ENCODE measurements at places on chromosomes 6 and 20.

DNA sequence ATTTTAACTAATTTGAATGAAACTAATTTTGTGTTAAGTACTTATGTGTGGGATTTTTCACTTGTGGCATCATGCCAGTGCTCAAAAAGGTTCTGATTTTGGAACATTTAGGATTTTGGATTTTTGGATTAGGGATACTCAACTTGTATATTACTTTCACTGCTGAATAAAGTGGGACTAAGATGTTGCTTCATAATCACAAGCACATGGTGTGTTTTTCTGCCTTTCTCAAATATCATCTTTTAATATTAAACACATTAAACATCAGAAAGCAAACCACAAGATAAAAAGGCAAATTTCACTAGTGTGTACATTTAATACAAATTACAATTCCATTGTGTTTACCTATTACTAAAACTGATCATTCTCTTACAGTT is 89.8 kb downstream of the ARHGAP18 start:
- no peak for DNase-seq

GRCh38 chr6:17900011-17900410 is 87.4 kb downstream of the KIF13A start:
- DNase-seq = no peak

GRCh38 chr6:32439602-32440214 is at the start of gene HLA-DRA:
TSS of gene HLA-DRA (plus strand) at chr6:32439887. CDS start at chr6:32439951, 64 bp downstream.
- no peak for DNase-seq

DNA sequence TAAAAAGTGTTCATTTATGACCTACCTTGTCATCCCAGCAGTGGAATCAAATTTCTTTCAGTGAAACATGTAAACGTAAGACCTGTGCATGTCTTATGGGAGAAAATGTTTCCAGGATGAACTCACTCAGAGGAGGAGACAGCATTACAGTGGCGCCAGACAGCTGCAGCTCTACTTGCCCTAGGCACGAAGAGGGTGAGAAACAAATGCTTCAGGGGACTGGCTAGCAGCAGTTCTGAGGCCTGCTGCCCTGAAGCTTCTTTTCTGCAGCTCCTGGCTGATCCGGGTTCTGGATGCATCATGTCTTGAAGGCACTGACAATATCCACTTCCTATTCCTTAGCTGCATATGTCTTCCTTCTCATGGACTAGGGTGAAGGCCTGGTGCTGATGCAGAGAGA is 120.2 kb downstream of the QRSL1 start:
- no peak for DNase-seq

GRCh38 chr20:44126445-44126844 is 60.5 kb downstream of the JPH2 start:
- no peak for DNase-seq

DNA sequence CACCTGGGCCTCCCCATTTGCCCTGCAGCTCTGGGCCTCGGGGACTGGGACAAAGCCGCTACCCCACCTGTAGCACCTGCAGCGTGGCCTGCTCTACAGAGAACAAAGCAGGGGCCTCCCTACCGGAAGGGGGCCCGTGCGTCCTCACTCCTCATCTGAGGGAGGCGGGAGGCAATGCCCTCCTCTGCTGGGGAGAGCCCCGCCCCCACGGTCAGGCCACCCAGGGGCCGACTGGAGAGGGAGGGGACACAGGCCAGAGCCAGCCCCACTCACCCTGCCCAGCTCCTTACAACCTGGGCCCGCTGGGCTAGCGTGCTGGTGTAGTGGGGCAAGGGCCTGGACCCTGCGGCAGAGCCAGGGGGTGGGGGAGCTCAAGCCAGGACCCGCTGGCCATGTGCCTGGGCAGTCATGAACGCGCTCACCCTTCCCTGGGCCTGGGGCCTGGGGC is 8.0 kb downstream of the LAMA5 start:
- no peak for DNase-seq

GRCh38 chr20:25622450-25623224 is 1.2 kb downstream of the NANP start:
- no peak for DNase-seq

GRCh38 chr20:39464238-39464637 is 502.1 kb downstream of the DHX35 start:
- no peak for DNase-seq

DNA sequence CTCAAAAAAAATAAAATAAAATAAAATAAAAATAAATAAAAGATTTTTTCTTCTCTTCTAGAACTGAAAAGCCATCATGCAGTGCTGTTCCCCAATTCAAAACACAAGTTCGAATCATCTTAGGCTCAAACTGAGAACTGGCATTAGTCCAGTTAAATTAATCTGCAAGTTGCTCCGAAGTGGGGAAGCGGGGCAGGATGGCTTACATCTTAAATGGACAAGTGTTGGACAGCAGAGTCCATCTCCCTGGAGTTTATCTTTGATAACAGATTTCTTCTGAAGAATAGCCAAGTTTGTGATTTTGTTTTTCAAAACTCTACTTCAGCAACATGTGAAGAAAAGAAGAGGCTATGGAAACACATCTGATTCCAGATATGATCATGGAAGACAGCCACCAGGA is 111.3 kb upstream of the ASF1A start:
- DNase-seq = no peak

DNA sequence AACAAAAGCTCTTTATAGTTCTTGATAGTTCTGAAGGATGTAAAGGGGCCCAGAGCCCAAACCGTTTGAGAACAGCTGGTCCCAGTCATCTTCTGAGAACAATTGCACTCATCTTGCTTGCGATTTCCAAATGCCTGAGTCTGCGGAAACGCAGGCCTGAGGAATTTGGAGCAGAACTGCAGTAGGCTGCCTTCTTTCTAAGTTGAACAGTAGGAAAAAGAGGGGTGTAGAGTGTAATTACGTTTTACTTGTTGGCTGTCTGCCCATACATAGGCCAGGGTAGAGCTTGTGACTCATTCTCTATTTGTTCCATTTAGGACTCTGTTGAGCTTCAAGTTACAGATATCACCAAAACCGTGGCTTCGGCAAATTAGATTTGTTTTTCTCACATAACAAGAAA is 42.0 kb upstream of the KIF16B start:
- DNase-seq = no peak

DNA sequence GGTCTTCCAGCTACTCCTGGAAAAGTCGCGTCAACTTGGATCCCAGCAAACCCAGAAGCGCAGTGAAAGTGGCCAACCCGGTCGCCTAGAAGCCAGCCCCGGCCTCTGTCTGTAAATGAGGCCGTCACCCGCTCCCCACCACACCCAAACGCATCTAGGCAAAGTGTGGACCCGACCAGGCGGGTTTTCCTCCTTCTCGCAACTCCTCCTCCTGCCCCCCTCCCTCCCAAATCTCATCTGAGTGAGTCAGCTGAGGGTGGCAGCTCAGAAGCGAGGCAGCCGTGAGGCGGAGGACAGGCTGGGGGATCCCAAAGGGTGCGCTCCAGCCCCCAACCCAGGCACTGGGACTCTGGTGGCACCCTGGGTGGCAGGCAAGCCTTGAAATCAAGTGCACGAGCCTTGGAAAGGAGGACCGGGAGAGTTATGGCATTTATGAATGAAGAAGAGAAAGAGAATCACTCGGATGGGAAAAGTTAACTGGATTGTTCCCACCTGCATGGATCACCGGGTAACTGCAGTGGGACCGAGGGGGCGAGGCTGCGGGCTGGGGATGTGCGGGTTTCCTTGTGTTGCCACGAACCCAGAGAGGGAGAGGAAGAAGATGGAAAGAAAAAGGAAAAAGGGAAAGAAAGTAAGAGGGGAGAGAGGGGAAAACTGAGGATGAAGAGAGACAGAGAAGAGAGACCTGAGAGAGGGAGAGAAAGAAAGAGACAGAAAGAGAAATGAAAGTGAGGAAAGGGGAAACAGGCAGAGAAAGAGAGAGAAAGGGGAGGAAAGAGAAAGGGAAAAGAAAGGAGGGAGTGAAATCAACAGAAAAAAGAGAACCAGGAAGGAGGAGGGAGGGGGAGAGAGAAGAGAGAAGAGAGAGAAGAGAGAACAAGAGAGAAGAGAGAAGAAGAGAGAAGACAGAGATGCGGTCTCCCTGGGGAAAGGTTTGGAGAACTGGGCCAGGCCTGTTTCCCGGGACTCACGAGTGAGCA is at the start of gene APCDD1L:
Gene APCDD1L (minus strand): TSS at position 167 of the 980 bp plus-strand sequence. CDS start 692 bp downstream, outside the sequence.
- DNase-seq = no peak

DNA sequence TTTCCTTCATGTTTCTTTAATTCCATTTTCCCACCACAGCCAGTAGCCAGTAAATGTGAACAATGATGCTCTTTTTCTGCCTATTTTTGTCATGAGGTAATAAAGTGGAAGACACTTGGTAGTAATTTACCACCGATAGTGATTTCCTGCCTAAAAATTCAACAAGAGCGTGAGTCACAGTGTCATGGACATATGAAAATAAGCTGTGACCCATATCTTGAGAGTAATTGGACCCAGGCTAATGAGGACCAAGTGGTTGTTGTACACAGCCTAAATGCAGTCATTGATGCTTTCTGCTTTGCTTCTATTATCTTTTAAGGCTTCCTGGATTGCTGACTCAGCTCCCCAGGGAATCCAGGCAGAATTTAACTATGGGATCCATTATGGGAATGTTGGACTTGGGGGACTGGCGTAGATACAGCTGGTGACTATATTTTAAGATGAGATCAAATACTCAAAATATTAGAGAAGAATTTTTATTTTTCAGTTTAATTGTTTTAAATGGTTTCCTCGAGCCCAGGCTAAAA is 265.9 kb upstream of the FERMT1 start:
- DNase-seq = no peak

- no peak for DNase-seq
Measured at GRCh38 chr20:46246559-46246958, 61.7 kb downstream of the CDH22 start.

DNA sequence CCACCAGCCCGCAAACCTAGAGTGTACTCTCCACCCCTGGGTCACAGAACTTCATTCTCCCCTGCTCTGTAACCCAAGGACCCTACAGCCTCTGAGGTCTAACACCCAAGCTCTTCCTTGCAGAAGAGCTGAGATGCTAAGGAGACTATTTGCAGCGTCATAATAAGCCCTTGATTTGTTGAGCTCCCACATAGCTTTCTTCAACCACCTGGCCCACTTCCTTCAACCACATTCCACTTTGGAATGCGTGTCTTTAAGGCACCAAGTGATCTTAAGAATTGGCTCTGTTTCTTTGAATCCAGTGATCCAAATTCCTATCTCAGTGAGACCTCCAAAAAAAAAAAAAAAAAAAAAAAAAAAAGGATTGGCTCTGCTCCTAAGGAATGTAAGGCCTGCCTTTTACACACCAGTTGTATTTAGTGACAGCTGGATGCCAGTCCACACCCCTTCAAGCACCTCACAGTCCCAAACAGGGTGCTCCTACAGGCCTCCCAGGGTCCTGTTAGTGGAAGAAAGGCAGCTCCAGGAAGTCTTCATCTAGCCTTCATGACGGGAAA is 106.2 kb downstream of the UBE3D start:
- no peak for DNase-seq

GRCh38 chr6:142756215-142756630 is 188.8 kb downstream of the HIVEP2 start:
- no peak for DNase-seq

DNA sequence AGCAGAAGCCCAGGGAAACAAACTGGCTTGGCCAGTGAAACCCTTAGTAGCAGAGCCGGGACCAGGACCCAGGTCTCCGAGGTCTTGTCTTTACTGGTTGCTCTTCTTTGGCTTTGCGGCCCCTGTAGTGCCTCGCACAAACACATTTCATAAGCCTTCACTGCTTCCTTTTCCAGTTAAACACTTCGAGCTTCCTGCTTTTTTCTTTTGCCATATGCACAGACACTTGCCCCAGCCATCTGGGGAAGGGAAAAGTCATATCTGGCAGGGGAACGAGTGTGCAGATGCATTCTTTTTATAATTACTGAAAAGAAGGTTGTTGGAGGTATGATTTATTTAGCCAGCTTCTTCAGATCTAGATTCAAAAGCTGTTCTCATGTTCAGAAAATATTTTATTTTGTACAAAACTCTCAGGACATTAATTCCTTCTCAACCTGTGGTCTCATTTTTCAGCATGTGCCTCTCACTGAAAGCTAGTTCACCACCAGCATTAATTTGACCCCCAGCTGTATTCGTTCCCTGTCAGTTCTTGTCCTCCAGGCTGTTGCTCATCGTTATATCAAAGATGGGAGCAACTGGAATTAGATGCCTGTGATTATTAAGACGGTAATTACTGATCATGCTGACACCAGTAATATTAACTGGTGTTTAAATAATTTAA is 19.2 kb downstream of the KLHL32 start:
- DNase-seq = no peak

DNA sequence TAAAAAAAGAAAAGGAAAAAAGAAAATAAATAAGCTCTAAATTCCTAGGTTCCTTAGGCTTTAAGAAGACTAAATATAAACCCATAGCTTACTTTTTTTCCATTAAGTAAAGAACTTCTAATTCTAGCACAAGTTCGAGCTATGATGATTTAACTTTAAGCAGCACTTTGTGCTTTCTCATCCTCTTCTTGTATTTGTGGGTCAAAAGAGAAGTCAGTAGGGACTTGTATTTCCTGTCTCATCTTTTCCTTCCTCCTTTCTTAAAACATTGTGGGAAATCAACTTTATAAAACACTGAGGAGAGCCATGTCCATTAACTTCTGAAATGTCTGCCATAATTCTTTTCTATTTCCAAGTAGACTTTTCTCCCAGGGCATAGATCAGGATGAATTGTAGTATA is 637.7 kb upstream of the CITED2 start:
- DNase-seq = no peak

DNA sequence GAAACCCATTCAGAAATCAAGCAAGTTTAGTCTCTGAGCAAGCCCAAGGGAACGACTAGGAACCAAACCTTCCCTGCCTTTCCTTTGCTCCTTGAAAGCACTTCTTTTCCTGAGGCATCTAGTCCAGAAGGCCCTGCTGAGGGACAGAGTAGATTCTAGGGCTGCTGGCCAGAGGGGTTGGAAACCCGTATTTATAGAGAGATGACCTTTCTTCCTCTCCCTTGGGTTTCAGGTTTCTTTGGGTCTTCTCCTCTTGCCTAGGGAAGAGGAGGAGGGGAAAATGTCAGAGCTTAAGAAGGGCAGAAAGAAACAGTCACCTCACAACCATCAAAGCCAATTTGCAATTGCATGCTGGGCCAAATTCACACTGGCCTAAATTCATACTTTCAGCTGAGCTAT is 5.8 kb downstream of the APOBEC2 start:
- no peak for DNase-seq

GRCh38 chr20:53004267-53004813 is 32.2 kb downstream of the TSHZ2 start:
- DNase-seq = no peak

DNA sequence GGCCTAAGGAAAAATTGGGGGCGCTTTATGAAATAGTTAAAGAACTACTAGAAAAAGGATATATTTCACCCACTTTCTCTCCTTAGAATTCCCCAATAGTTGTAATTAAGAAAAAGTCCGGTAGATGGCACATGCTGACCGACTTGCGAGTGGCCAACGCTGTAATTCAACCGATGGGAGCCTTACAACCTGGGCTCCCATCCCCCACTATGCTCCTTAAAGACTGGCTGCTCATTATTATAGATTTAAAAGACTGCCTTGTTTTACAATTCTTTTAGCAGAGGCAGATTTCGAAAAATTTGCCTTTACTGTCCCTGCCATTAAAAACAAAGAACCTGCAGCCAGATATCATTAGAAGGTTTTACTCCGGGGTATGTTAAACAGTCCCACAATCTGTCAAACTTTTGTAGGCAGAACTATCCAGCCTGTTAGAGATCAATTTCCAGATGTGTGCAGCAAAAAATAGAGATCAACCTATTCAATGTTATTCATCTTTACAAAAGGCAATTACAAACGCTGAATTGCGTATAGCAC is 58.5 kb upstream of the PRSS16 start:
- no peak for DNase-seq

GRCh38 chr6:50663806-50664205 is 49.5 kb upstream of the TFAP2D start:
- no peak for DNase-seq
